ENCODE measurements at places on chromosomes 1 and 21.

GRCh38 chr1:16915627-16915973 is 6.1 kb upstream of the CROCC start:
- DNase-seq = no peak

DNA sequence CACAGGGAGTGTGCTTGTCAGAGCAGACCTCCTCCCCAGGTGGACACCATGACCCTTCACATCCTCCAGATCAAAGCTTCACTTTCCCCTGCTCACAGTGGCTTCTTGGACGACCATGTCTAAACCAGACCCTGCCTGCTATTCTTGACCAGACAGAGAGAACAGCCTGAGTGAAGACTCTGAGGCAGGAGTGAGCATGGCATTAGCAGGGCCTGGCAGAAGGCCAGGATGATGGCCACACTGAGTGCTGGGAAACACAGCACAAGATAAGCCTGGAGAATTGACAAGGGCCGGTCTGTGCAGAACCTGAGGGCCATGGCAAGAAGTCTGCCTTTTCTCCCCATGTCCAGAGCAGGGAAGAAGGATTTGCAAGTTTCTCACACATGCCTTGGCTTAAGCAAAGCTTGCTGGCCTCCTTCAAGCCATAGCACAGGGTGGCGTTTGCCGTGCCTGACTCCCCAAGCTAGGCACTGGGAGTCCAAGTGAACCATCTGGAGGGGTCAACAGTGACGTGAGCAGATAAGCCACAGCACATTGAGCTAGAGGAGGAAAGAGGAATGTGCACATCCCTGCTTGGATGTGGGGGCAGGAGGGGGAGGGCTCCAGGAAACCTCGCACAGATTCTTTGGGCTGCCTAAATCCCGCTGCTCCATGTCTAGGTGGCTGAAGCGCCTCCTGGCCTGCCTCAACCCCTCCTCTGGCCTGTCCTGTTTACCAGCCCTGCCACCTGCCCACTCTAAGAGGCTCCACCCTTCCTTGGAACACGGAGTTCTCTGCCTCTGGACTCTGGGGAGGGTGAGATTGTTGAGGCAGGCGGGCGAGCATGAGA is 87.1 kb downstream of the CD58 start:
- no peak for DNase-seq

GRCh38 chr1:85654066-85654782 is 54.0 kb downstream of the ZNHIT6 start:
- no peak for DNase-seq

GRCh38 chr1:111190931-111191451 is 9.5 kb downstream of the DENND2D start:
- DNase-seq = no peak

- DNase-seq = no peak
Observed at GRCh38 chr1:28159680-28160079, 16.8 kb downstream of the PTAFR start.

DNA sequence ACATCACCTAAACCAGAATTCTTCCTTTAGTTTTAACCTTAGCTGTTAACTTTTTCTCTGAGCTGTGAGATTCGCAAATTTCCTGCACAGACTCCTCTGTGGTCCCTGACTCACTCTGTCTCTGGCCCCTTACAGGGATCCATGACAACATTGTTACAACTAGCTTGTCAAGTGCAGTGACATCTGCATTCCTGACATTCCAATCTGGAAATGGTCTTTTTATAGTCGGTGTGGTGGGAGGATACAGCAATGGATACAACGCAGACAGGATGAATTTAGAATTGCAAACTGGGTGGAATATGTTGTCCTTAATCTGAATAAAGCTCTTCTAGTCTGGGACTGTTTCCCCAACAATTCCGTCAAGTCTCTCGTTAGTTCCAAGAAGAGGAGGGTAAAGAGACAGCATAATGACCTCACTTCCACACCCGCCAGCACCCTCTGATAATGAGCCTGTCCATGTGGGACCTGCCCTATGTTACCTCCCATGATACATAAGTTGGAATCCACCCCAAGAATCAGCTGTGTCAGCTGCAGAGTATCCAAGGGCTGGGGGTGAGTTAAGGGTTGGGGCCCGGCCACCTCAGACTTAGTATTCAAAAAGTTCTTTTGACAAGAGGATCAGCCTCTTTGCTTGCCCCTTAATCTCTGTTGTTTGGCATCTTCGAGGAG is 49.4 kb downstream of the ILDR2 start:
- no peak for DNase-seq

DNA sequence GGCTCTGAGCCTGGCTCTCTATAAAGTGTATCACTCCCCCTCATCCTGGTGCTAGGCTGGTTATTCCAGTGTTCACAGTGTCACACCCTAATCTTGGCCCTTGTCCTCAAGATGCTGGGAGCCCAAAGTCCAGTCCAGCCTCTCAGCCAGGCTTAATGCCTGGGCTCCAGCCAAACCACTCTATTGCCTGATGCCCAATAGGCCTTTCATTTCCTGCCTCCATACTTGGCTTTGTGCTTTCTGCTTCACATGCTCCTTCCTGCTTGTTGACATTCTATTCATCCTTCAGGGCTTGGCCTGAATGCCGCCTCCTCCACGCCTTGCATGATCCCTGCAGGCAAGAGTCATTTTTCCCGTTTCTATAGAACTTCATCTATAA is 1.7 kb downstream of the KLHDC8A start:
- DNase-seq = no peak

DNA sequence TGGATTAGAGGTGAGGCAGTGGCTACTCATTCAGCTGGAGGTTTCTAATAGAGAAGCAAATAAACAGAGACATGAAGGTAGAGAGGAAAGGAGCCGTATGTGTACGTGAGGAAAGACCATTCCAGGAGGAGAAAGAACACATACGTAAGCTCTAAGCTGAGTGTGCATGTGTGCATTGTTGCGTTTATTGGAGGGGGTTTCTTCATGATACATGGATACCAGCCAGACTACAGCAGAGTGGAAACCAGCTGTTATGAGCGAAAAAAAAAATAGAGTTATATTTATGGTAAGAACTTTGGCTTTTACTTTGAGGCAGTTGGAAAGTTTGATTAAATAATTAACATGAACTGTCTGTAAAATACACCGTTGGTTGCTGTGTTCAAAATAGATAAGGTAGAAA is 173.4 kb upstream of the RGS18 start:
- DNase-seq = no peak

DNA sequence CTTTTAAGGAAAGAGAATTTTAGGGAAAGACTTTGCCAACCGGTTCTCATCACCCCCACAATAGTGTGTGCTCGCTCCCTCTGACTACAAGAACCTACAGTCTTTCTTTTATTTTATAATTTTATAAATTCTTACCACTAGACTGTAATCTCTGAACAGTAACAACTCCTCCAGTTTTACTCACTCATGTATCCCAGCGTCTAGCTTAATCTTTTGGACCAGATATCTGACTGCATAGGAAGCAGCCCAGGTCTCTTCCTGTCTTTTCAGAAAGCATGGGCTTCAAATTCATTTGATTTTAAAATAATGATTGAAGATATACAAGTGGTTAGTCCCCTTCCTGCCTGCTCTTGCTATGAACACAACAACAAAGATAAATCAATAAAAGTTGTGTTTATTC is 19.0 kb upstream of the DUSP10 start:
- no peak for DNase-seq

DNA sequence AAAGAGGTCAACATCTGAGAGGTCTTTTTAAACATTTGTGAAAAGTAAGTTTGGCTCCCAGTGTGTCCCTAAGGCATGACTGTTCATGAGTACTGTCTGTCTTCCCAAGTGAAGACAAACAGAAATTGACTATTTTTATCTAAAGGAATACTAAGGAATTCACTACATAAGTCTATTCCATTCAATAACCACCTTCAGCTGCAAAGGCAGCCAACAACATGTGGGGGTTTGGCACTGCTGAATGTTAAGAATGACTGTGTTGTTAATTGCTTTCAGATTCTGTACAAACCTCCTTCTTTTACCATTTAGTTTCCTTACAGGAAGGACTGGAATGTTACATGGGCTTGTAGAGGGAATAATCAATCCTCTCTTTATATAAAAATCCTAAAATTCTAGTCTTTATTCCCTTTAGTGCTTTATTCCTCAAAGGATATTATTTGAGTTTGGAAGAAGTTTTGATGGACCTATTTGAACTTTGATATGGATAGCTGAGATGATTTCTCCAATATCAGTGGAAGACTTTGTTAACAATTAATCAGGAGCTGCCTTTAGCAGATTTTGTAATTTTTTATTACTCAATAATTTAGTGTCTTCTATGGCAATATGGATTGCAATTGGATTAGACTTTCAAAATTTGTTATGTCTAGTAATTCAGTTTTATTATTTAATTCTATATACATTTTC is 201.7 kb upstream of the CHRM3 start:
- no peak for DNase-seq

DNA sequence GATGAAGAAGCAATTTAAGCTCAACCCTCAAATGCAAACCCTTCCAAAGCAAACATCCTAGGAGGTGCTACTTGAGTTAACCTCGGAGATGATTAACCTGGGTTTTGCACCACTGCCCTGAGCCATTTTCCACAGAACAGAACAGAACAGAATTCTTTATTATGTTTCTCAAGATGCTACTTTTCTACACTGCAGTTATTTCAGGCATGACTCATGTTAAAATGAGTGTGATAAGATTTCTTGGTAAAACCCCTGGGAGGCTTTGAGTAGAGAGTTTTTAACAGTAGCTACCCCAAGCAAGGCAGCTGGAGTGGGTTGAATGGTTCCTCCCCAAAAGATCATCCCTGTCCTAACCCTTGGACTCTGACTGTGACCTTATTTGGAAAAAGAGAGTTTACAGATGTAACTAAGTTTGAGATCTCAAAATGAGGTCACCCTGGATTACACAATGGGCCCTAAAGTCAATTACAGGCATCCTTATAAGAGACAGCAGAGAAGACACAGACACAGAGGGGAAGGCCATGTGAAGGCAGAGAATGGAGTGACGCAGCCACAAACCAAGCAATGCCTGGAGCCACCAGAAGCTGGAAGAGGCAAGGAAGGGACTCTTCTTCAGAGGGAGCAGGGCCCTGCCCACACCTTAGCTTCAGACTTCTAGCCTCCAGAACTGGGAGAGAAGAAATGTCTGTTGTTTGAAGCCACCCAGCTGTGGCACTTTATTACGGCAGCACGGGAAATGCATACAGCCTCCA is 153.4 kb downstream of the ETS2 start:
- DNase-seq = no peak

DNA sequence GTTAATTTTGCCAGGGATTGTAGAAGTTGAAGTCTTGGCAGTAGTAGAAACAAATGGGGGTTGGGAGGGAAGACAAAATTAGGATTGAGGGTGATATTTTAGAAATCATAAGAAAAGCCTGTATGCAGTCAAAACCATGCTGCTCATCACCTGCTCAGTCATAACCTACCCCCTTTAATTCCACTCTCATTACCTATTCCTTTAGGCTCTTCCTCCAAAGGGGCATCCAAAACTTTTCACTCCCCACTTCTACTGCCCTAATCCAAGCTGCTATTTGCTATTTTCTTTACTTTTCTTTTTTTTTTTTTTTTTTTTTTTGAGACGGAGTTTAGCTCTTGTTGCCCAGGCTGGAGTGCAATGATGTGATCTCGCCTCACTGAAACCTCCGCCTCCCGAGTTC is 11.5 kb downstream of the H3-3A start:
- DNase-seq = no peak

GRCh38 chr1:41925712-41926111 is 7.0 kb upstream of the HIVEP3 start:
- no peak for DNase-seq

DNA sequence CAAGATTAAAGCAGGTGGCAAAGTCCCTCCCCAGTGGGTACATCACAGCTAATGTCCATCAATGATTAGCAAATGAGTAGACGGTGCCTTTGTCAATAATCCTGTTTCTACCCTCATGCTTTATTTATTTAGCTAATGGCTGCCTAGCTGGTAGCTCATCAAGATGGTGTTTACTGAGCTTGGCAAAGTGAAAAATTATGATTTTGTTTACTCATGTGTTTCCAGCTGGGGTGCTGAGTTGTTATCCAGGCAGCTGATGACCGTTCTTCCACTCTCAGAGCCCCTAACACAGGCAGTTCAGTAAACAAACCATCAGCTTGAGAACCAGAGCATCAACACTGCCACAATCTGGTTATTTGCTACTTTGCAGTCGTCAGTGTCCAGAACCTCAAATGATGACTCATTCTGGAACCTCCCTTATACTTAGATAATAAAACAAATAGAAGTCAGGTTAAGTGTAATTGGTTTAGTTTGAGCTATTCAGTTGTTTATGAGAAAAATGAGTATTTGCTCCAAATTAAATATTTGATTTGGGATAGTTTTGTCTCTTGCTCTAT is 163.9 kb downstream of the ST6GALNAC5 start:
- DNase-seq = no peak
